ENCODE measurements at places on chromosomes 4 and X. TPM values are rescaled to one million over a fixed set of nuclear protein-coding genes. Genes with fewer than 3 reads are reported as not detected.

RASGEF1B gene
- 55.9 TPM for total RNA-seq

DMRTC1 gene
- not detected for total RNA-seq

PDE5A gene
- total RNA-seq = 7.6 TPM

NDST3 gene
- 0.35 TPM for total RNA-seq

TIGD4 gene
- total RNA-seq = 0.87 TPM

SPON2 gene
- total RNA-seq = 6.6 TPM

ANXA3 gene
- 195 TPM for total RNA-seq

PAGE4 gene
- not detected for total RNA-seq

CFAP99 gene
- total RNA-seq = 0.30 TPM

ATP2B3 gene
- total RNA-seq = 0.05 TPM

TRIM2 gene
- 181 TPM for total RNA-seq

CYSLTR1 gene
- not detected for total RNA-seq

AR gene
- 0.52 TPM for total RNA-seq

FGF5 gene
- total RNA-seq = 2.5 TPM

DNAAF6 gene
- total RNA-seq = not detected

WAS gene
- total RNA-seq = not detected

IL2 gene
- total RNA-seq = not detected

CHRDL1 gene
- total RNA-seq = 39.8 TPM

BCORL1 gene
- 9.4 TPM for total RNA-seq

HSFX2 gene
- total RNA-seq = not detected

CXCL1 gene
- total RNA-seq = 254 TPM

SLC9B2 gene
- 11.1 TPM for total RNA-seq

ENPEP gene
- 21.9 TPM for total RNA-seq

TEX11 gene
- total RNA-seq = 0.05 TPM

CENPVL1 gene
- total RNA-seq = not detected

THAP9 gene
- total RNA-seq = 6.6 TPM

GLOD5 gene
- total RNA-seq = not detected

RAB33B gene
- 17.9 TPM for total RNA-seq

AMOT gene
- total RNA-seq = 9.0 TPM

F8 gene
- 4.7 TPM for total RNA-seq

RPL9 gene
- 3,900 TPM for total RNA-seq

LRIT3 gene
- total RNA-seq = not detected

BMP3 gene
- under 0.01 TPM for total RNA-seq

USP27X gene
- total RNA-seq = 1.9 TPM

HMX1 gene
- total RNA-seq = not detected

USP46 gene
- total RNA-seq = 21.9 TPM

RHOH gene
- total RNA-seq = not detected

HEPH gene
- not detected for total RNA-seq

GRIA2 gene
- not detected for total RNA-seq

CDS1 gene
- 20.1 TPM for total RNA-seq

TACC3 gene
- 7.6 TPM for total RNA-seq

XKRX gene
- 0.30 TPM for total RNA-seq

PCDH18 gene
- 0.17 TPM for total RNA-seq

APELA gene
- not detected for total RNA-seq

SULT1E1 gene
- total RNA-seq = 0.30 TPM

P2RY8 gene
- not detected for total RNA-seq

TMEM150C gene
- 0.52 TPM for total RNA-seq

CDX4 gene
- total RNA-seq = not detected

ODAPH gene
- 1.7 TPM for total RNA-seq

SOWAHD gene
- 0.99 TPM for total RNA-seq

C1QTNF7 gene
- not detected for total RNA-seq

QRFPR gene
- 1.0 TPM for total RNA-seq

ADGRG4 gene
- under 0.01 TPM for total RNA-seq

TEX13D gene
- not detected for total RNA-seq

NUDT10 gene
- 0.20 TPM for total RNA-seq

TASL gene
- not detected for total RNA-seq

ARMCX1 gene
- total RNA-seq = 28.1 TPM

AWAT1 gene
- not detected for total RNA-seq

STOX2 gene
- 4.5 TPM for total RNA-seq
